ENCODE measurements at places on chromosomes 1 and 21. TPM values are rescaled to one million over a fixed set of nuclear protein-coding genes. Genes with fewer than 3 reads are reported as not detected.

GRCh38 chr1:167121375-167122120, 27.7 kb downstream of the STYXL2 start:
- DNase-seq, result peak; percentile 51
- no peak overlapping the region for H3K27ac ChIP-seq
- H3K4me1 ChIP-seq, result peaks cover 14% of the 10 kb centered on the region

DNA sequence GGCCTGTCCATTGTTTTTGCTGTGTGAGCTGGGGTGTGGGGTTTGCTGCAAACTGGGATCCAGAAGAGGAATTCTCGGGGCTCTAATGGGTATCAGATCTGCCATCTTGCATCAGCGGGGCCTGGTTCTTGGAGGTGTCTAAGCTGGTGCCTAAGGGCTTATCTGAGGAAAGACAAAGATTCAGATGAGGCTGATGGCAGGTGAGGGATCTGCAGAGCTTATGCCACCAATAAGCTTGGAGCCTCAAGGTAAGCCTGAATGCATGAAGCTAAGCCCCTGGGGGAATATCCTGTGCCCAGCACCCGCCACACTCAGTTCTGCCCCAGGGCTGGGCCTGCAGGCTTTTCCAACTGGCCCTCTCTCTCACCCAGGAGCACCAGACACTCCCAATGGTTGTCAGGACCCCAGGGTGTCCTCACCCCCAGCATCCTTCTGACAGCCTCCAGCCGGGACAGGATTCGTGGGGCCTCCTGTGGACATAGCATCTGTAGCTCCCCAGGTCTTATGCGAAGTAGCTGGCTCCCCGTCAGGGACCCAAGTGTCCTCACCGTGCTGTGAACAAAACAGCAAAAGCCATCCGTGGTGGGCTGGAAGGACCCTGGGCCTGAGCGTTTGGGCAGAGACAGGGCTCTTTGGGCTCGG, 9.5 kb upstream of the GSTM3 start:
- H3K4me3 ChIP-seq, result no peak overlapping the region
- no peak for DNase-seq
- no peaks in the 10 kb centered on the region for H3K4me1 ChIP-seq
- H3K36me3 ChIP-seq, result no peaks in the 10 kb centered on the region
- H3K27ac ChIP-seq, result no peak overlapping the region

DNA sequence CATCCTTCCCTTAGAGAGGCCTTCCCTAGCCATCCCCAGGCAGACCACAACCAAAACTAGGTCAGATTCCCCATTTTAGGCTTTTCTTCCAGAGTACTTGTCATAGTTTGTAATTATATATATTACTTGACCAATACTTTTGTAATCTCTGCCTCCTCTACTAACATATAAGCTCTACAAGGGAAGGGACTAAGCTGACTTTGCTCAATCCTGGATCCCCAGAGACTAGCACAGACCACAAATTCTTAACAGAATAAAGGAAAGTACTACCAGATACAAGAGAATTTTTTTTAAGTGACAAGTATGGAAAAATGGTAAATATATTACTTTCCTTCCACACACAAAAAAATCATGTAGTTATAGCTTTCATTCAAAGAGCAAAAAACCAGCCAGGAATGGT, 2.0 kb downstream of the ZMYM6 start:
- H3K4me1 ChIP-seq, result peaks cover 11% of the 10 kb centered on the region
- peaks cover 4% of the 10 kb centered on the region for H3K27me3 ChIP-seq

- H3K4me1 ChIP-seq, result no peaks in the 10 kb centered on the region
- no peaks in the 10 kb centered on the region for H3K27me3 ChIP-seq
- no peaks in the 10 kb centered on the region for H3K36me3 ChIP-seq
- no peak overlapping the region for H3K4me3 ChIP-seq
- DNase-seq, result no peak
These were observed 451.2 kb downstream of the DISC1 start for GRCh38 chr1:232077809-232078208.

DNA sequence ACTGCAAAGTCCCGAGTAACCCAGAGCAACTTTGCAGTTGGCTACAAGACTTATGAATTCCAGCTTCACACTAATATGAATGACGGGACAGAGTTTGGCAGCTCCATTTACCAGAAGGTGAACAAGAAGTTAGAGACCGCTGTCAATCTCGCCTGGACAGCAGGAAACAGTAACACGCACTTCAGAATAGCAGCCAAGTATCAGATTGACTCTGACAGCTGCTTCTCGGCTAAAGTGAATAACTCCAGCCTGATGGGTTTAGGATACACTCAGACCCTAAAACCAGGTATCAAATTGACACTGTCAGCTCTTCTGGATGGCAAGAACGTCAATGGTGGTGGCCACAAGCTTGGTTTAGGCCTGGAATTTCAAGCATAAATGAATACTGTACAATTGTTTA, 66.8 kb downstream of the ACBD6 start:
- no peak for DNase-seq
- H3K4me3 ChIP-seq, result no peak overlapping the region
- no peaks in the 10 kb centered on the region for H3K4me1 ChIP-seq
- no peak overlapping the region for H3K27ac ChIP-seq
- no peaks in the 10 kb centered on the region for H3K27me3 ChIP-seq

- no peak overlapping the region for H3K4me3 ChIP-seq
- DNase-seq, result no peak
- peaks cover 27% of the 10 kb centered on the region for H3K4me1 ChIP-seq
- peak overlapping the region; percentile 44 for H3K27ac ChIP-seq
These were observed 165.0 kb downstream of the ETS2 start for GRCh38 chr21:38970765-38971164.

DNA sequence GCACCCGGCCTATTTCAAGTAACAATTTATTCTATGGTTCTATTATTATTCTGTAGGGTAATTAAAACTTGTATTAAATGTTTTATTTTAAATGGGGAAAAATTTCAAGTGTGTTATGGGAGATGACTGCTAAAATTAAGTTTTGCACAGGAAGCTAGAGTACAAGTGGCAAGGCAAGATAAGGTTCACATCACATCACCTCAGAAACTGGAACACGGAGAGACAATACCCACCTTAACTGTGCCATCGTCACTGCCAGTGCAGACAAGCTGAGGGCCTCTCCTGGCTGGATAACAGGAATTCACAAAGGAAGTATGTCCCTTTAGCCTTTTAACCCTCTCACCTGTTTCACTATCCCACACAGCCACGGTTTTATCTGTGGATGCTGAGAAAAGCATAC, 7.6 kb downstream of the SNRNP40 start:
- H3K27ac ChIP-seq, result no peak overlapping the region
- H3K4me3 ChIP-seq, result no peak overlapping the region
- peaks cover 13% of the 10 kb centered on the region for H3K36me3 ChIP-seq
- no peaks in the 10 kb centered on the region for H3K4me1 ChIP-seq

DNA sequence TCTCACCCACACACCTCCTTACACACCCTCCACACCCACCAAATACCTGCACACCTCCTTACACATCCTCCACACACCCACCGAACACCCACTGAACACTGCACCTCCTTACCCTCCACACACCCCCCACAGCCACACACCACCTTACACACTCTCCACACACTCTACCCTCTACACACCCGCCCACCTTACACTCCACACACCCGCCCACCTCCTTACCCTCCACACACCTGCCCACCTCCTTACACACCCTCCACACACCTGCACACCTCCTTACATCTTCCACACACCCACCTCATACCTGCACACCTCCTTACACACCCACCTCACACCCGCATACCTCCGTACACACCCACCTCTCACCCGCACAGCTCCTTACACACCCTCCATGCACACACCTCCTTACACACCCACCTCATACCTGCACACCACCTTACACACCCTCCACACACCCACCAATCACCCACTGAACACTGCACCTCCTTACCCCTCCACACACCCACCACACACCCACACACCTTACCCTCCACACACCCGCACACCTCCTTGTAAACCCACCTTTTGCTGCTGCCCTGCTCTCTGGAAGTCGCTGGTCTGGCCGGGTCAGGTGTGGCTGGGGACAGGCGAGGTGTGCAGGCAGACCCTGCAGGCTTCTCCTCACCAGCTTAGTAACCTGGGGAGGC, 38.5 kb downstream of the COQ8A start:
- no peak overlapping the region for H3K27ac ChIP-seq
- no peaks in the 10 kb centered on the region for H3K4me1 ChIP-seq
- H3K4me3 ChIP-seq, result no peak overlapping the region
- peaks cover 3% of the 10 kb centered on the region for H3K36me3 ChIP-seq
- no peak for DNase-seq

- DNase-seq, result no peak
- H3K36me3 ChIP-seq, result peaks cover 15% of the 10 kb centered on the region
- peaks cover 10% of the 10 kb centered on the region for H3K27me3 ChIP-seq
- no peak overlapping the region for H3K4me3 ChIP-seq
These were observed 16.7 kb upstream of the PRDM15 start for GRCh38 chr21:41895643-41896493.

DNA sequence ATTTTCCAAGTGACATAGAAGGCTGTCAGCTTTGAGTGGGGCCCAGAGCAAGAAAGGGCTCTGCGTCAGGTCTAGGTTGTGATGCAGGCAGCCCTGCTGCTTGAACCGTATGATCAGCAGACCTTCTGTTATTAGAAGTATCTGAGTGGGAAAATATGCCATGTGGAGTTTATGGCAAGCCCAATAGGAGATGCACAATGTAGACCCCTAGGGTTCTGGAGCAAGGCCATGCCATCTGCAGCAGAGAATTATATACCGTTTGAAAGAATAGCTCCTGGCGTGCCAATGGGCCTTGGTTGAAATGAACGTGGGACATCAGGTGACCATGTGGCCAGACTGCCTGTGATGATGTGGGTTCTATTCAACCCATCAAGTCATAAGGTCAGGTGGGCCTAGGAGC, 44.1 kb upstream of the ZBTB18 start:
- H3K27me3 ChIP-seq, result peaks cover 4% of the 10 kb centered on the region
- no peak overlapping the region for H3K27ac ChIP-seq
- DNase-seq, result no peak
- H3K4me1 ChIP-seq, result peaks cover 15% of the 10 kb centered on the region
- H3K4me3 ChIP-seq, result no peak overlapping the region

GRCh38 chr21:31297806-31298205, 46.3 kb downstream of the TIAM1 start:
- peaks cover 2% of the 10 kb centered on the region for H3K4me1 ChIP-seq
- no peak overlapping the region for H3K27ac ChIP-seq
- DNase-seq, result no peak
- no peak overlapping the region for H3K4me3 ChIP-seq
- H3K27me3 ChIP-seq, result no peaks in the 10 kb centered on the region
- peaks cover 16% of the 10 kb centered on the region for H3K36me3 ChIP-seq

DNA sequence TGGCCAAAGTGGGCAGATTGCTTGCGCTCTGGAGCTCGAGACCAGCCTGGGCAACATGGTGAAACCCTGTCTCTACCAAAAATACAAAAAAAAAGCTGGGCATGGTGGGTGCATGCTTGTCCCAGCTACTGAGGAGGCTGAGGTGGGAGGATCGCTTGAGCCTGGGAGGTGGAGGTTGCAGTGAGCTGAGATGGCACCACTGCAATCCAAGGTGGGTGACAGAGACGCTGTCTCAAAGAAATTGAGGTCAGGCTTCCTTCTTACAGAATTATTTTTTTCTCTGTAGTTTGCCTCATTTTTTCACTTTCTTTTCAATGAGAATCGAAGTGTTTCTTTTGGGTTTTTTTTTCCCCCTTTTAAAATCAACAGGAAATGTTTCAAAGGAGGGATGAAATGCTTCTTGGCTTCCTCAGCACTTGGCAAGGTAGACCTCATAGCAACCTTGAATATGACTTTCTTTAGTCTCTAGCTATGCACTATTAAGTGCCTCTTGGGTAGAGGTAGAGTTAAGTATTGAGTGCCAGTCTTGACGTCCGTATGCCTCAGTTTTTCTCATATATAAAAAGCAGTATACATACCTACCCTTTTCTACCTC, 40.3 kb downstream of the MDM4 start:
- no peak for DNase-seq
- H3K27ac ChIP-seq, result no peak overlapping the region
- no peak overlapping the region for H3K4me3 ChIP-seq
- peaks cover 4% of the 10 kb centered on the region for H3K4me1 ChIP-seq
- no peaks in the 10 kb centered on the region for H3K36me3 ChIP-seq
- H3K27me3 ChIP-seq, result peaks cover 2% of the 10 kb centered on the region

Gene CTSS
- 0.33 TPM for total RNA-seq

Gene NUF2
- 6.0 TPM for total RNA-seq

Gene NPPA
- total RNA-seq, result not detected

Gene SYPL2
- total RNA-seq, result not detected

Gene RBM11
- 4.8 TPM for total RNA-seq

Gene RAD54L
- 9.3 TPM for total RNA-seq

Gene C1orf116
- total RNA-seq, result 0.08 TPM

All from endothelial cell (in vitro differentiated cells).